ENCODE measurements at places on chromosomes 6 and 20.

DNA sequence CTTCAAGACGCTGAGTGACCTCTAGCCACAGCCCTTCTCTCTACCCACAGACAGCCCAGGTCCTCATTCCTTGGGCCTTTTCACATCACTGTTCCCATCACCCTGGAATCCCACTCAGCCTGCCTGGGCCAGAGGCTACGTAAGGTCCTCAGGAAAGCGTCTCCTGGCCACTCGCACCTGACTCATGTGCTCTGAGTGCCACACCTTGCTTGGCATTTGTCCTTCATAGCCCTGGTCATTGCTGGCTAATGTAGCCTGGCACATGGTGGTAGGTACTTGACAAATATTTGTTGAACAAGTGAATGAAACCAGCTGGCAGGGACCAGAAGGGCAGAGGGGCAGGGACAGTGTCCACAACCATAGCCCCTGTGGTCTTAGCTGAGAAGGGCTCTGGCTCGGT is 50.6 kb upstream of the FANCE start:
- DNase-seq = no peak

DNA sequence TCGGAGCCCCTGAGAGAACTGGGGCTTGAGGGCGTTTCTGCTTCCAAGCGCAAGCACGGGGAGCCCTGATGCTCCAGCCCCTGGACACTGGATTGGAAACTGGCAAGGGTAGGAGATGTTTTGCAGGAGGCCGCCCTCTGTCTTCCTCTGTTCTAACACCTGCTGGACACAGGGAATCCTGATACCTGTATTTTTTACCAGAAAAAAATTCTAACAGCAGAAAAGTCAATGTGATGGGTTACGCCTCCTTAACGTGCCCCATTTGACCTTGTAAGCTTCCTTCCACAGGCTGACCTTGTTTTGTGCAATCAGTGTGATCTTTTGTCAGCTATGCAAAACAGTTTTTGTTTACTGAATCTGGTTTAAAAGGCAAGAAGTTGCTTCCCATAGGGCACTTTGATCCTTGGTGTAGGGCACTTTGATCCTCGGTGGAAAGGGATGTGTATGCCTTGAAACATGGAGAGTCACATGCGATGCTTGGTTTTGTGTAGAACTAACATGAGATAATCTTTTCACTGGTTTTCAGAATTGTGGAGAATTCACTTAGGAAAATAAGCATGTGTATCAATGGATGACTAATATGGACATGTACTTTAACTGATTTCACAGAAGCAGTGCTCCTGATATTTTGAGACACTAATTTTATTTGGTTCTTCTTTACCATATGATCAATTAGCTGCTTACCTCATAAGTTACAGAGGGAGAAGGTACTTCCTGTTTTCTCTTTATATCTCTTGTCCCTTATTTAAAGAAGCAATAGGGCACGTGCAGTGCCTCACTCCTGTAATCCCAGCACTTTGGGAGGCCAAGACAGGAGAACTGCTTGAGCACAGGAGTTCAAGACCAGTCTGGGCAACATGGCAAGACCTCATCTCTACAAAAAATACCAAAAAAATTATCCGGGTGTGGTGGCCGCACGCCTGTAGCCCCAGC is 59.9 kb upstream of the MAP3K4 start:
- peak; percentile 36 for DNase-seq

DNA sequence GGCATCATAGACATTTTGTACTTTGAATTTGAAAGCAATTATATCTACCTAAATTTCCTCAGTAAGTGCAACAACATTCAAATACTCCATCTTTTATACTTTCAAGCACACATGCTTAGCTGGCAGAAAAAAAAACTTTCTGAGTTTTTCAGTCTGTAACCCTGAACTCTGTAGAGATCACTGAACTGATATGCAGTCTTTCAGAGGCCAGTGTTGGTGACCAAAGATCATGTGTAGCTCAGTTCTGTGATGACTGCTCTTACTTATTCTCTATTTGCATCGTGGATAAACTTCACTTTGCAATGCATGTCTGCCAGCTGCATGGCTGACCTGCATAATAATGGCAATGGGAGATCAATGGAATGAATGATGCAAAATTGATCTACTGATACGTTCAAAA is 431.3 kb downstream of the FRK start:
- no peak for DNase-seq

GRCh38 chr6:148521586-148521985 is 178.9 kb downstream of the SASH1 start:
- DNase-seq = no peak

DNA sequence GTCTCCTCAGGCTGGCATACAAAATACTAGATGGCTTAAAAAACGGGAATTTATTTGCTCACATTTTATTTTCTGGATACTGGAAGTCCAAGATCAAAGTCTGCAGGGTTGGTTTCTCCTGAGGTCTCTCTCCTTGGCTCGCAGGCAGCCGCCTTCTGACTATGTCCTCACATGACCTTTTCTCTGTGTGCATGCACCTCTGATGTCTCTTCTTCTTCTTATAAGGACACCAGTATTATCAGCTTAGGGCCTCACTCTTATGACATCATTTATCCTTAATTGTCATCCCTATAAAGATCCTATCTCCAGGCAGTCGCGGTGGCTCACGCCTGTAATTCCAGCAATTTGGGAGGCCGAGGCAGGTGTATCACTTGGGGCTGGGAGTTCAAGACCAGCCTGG is 9.3 kb upstream of the TRIM27 start:
- DNase-seq = no peak

- DNase-seq = no peak
Measured at GRCh38 chr20:47789081-47789763, 3.9 kb upstream of the SULF2 start.

DNA sequence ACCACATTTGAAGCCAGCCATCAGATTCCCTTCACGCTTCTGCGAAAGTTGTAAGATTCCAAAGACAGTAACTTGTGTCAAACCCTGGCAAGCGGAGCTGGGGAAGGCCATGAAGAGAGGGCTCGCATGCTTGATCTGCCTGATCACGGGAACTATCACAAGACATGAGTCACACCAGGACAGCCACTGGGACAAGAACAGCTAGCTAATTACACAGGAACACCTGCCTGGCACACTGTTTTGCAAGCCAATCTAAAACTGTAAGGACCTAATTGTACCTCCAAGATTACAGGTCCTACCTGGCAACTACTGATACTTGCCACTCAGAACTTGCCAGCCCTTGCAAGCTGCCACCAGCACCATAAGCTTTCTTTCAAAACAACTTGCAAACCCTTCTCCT is 289.3 kb downstream of the KIF16B start:
- peak; percentile 22 for DNase-seq

DNA sequence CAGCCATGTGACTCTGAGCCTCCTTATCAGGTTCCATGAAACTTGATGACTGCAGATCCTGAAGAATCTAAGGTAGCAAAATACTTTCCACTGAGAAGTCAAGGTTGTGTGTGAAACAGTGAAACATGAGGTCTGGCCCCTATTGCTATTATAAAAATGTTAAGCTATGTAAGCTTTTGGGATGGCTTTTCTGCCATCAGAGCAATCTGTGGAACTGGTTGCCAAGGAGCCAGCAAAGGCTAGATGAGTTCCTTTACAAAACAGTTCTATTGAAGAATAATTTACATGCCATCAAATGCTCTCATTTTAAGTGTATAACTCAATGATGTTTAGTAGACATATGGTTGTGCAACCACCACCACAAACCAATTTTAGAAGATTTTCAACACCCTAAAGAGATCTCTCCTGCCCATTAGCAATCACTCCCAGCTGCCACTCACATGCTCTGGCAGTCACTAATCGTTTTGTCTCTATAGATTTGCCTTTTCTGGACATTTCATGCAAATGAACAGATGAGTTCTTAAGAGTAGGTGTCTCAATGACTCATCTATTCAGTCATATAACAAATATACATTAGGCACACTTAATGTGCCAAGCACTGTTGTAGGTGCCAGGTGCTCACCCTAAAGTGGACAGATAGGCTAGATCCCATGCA is 19.9 kb upstream of the MEP1A start:
- no peak for DNase-seq

- DNase-seq = no peak
Measured at GRCh38 chr6:153208706-153209105, 77.6 kb upstream of the RGS17 start.

GRCh38 chr20:43495388-43495787 is 12.1 kb upstream of the L3MBTL1 start:
- DNase-seq = no peak

GRCh38 chr6:166394036-166394892 is 11.5 kb upstream of the MPC1 start:
- no peak for DNase-seq

- no peak for DNase-seq
Measured at GRCh38 chr6:30213667-30213956, 406 bp upstream of the TRIM26 start.

DNA sequence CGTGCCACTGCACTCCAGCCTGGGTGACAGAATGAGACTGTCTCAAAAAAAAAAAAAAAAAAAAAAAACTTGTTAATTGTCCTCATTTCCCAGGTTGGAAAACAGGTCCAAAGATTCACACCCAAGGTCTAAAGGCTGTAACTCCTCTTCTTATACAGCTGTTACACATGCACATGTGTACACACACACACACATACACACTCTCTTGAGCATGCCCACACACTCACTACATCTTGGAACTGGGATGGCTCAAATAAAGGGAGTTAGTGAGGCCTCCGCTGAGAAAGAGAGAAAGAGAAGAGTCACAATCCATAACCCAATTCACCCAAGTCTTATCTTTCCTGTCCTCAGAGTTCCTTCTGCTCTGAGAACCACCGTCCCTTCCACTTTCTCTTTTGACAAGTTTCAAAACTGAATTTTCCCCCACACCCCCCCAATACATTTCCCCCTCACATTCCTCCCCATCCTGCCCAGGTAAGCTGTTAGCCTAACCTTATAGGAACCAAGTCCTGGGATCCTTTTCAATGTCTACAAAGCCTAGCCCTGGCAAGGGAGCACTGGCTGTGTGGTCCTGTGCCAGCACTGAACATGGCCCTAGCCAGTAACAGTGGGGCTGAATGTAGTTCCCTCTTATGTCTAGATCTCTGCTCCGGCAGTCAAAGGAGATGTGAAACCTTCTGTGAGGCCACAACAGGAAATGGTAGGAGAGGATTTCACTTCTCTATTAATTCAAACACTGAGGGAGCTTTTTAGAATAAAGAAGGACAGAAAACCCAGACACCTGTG is 3.2 kb upstream of the HLA-DMB start:
- DNase-seq = no peak

- DNase-seq = no peak
Measured at GRCh38 chr20:19524691-19525090, 233.4 kb upstream of the RIN2 start.

DNA sequence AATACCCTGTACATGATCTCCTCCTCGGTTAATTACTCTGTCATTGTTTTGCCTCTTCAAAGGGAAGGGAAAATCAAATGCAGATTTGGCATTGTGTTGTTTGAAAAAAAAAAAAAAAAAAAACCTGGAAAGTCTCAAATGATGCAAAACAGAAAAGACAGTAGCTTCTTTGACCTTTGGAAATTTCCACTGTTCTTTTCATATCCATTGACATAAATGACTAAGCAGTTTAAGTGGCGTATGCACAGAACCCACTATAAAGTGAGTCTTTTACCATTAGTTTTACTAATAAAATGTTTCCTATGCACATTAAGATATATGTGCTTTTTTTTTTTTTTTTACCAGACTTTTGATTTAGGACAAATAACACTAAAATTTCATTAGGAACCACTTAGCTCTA is 704.3 kb downstream of the TFAP2A start:
- DNase-seq = no peak

GRCh38 chr20:49608752-49609670 is 41.1 kb upstream of the PTGIS start:
- peak; percentile 76 for DNase-seq

DNA sequence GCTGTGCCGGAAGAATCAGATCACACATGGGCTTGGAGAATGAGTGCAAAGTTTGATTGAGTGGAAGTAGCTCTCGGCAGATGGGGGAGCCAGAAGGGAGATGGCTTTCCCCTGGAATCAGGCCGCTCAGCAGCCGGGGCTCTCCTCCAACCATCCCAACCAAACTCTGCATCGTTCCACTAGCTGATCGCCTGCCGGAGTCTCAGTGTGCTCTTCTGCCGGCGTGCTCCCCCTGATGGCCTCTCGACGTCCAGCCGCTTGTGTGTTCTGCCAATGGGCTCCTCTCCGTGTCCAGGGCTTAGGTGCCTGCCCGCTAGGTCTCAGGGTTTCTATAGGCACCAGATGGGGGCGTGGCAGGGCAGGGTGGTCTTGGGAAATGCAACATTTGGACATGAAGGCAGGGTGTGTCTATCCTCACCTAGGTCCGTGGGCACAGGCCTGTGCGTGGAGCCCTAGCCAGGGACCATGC is 4.9 kb upstream of the BIRC7 start:
- DNase-seq = peak; percentile 93

DNA sequence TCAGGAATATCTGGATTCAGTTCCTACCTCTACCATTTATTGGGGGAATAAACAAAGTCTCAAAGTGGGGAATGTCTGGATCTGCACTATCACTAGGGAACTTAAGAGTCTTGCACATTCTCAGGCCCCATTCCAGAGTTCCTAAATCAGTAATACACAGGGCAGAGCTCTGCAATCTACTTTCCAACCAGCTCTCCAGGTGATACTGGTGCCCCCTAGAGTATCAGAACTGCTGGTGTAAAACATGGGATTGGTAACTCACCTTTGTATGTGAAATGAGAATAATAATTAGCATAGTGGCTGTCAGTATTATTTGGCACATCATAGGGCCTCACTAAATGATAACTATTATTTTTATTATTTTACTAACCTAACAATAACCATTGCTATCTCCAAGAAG is 278.8 kb upstream of the IMPG1 start:
- peak; percentile 62 for DNase-seq

DNA sequence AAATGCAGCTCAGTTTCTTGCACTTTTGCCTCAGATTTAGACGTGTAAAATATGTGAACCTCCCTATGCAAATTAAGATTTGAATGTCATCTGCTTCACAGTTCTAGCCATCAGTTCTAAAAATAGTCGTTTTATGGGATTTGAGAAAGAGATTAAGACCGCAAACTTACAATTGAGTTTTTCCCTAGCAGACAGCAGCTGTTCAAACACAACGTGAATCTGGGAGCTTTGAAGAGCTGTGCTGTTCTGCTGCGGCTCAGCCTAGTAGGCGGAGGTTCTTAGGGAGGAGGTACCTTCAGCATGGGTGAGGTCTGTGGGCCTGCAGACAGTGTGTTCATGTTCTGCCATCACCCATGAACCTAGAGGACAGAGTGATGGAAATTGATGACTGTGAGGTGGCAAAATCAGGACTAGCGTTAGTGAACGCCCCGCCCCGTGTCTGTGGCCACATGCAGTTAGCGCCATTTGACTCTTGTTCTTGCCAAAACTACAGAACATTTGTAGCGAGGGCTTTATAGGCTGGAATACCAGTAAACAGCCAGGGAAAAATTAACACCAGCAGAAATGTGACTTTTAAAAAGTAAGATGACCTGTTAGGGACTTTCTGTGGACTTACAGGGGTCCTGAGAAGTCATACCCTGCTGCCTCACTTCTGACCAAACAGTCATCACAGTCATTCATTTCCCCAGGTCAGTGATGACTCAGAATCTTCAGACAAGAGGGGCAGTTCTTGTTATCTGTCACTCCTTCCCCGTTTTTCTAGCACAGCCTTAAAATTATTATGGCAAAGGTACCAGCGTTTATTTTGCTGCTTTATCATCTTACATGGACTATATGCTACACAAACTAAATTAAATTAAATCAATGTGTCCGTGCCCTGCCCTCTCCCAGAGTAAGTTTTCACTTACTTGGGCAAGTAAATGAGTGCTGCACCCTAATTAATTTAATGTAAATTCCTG is 84.3 kb upstream of the TMEM181 start:
- no peak for DNase-seq

- peak; percentile 32 for DNase-seq
Measured at GRCh38 chr20:45867819-45868176, 10.4 kb downstream of the ZSWIM3 start.

- no peak for DNase-seq
Measured at GRCh38 chr20:24777746-24778145, 171.3 kb upstream of the CST7 start.
